Activated T-cell treated with anti-CD3 and anti-CD28 coated beads for 1 hour (primary cell): ENCODE measurements at places on chromosomes 5 and 9.

- no peak for DNase-seq
These were observed 112.8 kb downstream of the CMYA5 start for GRCh38 chr5:79802406-79802805.

DNA sequence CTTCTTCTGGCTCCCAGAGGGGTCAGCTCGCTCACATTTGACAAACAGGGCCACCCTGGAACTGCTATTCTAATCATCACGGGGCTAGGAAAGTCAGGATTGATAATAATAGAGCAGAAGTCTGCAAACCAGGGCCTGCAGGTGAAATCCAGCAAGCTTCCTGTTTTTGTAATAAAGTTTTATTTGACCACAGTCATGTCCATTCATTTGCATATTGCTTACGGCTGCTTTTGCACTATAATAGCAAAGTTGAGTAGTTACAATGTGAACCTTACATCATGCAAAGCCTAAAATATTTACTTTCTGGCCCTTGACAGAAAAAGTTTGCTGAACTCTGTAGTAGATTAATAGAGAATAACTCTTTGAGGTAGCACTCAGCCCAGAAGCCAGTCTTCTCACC, 63.2 kb upstream of the CTXN3 start:
- DNase-seq: no peak

GRCh38 chr9:93468763-93469456, 15.5 kb upstream of the FAM120AOS start:
- no peak for DNase-seq

GRCh38 chr5:122951658-122952057, 84.9 kb downstream of the PPIC start:
- no peak for DNase-seq
